ENCODE measurements at places on chromosomes 2 and 18.

GRCh38 chr2:19158896-19159295 lies 199.5 kb downstream of the OSR1 start:
- DNase-seq, result no peak

DNA sequence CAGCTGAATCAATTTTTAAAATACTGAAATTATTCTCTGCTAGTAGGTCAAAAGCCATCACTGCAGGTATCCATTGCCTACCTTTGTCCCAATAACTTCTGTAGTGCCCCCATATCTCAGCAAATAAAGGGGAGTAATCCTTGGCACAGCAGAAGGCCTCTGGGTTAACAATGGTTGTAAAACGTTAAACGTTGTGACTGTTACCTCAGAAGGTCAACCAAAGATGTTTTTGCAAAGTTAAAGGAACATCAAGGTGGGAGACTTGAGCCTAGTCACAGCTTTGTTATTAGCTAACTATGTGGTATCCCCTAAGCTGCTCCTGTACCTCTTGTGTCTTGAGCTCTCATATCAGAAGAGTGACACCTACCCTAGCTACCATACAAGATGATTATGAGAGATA lies 60.5 kb downstream of the COX7A2L start:
- no peak for DNase-seq

DNA sequence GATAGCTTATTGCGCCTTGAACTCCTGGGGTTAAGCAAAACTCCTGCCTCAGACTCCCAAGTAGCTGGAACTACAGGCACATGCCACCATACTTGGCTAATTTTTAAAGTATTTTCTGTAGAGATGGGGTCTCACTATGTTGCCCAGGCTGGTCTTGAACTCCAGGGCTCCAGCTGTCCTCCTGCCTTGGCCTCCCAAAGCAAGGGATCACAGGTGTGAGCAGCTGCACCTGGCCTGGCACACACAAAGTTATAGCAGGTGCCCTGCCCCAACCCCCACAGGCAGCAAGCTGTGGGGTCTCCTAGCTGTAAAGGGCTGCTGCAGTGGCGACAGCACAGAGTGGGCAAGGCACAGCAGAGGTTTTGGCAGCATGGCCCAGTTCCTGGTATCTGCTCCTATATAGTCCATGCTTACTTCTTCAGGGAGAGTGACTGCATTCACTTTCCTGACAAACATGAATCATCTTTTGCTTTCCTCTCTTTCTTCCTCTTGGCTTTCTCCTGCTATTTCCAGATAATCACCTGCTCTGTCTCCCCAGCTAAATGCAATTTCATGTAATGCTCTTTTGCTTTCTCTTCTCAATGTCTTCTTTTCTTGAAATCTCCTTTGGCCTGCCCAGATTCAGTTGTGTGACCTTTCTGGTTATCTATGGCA lies 27.3 kb upstream of the METAP1D start:
- DNase-seq, result no peak

DNA sequence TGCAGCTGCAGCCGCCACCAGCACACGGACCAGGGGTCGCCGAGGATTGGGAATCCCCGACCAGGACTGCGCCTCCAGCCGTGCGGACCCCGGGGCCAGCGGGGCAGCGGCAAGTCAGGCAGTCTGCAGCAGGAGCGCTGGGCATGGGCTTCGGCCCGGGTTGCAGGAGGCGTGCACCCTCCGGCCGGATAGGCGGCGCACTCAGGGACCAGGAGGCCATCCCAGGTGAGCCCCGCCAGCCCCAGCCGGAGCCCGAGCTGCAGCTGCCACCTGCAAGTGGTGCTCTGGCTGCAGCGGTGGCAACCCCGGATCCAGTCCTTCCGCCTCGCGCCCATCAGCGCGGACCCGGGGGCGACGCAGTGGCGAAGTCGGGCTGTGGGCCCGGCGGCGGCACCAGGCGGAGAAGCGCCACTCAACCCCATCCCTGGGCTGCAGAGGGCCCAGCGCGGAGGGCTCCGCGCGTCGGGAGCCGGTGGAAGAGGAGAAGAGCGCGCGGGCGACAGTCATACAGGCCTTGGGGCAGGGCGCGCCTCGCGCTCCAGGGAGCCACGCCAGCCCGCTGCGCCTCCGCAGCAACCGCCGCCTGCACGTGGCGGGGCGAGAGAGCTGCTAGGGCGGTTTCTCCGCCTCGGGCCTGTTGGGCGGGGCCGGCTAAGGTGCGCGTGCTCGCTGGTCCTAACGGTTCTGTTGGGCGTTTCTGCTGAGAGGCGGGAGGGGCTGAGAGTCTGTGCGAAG lies 73.8 kb downstream of the RPIA start:
- no peak for DNase-seq

DNA sequence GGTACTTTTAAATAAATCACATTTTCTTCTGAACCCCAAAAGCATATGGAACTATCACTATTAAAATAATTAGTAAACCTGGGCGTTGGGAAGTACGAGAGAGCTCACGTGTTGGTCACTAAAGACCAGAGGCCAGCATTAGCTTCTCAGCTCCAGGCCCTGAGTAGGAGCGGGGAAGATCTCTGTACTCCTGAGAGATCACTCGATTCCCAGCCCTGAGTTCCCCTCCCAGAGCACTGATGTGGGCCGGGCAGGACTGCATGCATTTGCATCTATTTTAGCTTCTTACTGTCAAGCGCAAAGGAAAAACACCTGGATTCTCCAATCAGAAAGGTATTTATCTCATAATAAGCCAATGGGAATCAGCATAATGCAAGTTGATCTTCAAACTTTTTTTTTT lies 6.2 kb downstream of the PXDN start:
- DNase-seq, result no peak

GRCh38 chr2:128410035-128410757 lies 91.5 kb upstream of the HS6ST1 start:
- DNase-seq, result no peak

DNA sequence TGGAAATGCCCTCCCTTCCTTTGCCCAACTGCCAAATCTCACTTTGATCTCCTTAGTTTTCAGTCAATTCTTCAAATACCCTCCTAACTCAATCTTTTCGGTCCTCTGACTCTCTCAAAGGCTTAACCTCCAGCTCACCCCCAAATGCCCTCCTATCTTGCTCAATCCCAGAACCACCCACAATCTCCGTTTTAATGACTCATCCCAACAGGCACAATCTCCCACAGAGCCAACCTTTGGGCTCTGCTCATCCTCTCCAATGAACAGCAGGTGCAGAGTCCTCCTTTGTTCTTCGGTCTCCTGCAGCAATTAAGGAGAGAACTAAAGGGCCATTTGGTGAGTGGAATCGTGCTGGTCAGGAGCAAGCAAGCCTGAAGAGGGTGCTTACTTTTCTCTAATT lies 366.1 kb upstream of the CRIM1 start:
- DNase-seq, result no peak

DNA sequence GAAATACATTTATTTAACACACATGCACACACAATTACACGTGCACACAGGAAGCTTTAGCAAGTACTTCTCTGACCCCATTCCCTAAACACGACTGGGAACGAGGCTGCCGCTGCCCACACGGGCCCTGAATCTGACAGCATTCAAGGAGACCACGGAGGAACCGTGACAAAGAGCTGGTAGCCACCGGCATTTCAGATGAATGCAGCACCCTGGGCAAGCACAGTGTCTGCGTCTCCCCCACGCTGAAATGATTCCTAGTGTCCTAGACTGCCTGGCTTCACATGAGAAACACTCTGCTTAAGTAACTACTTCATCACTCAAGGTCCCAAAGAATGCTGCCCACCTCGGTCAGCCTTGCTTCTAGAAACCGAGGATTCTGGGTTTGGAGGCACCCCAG lies 95.0 kb downstream of the HDAC4 start:
- DNase-seq, result no peak

- no peak for DNase-seq
These were observed 649.4 kb downstream of the TDRD15 start for GRCh38 chr2:21773168-21773567.

DNA sequence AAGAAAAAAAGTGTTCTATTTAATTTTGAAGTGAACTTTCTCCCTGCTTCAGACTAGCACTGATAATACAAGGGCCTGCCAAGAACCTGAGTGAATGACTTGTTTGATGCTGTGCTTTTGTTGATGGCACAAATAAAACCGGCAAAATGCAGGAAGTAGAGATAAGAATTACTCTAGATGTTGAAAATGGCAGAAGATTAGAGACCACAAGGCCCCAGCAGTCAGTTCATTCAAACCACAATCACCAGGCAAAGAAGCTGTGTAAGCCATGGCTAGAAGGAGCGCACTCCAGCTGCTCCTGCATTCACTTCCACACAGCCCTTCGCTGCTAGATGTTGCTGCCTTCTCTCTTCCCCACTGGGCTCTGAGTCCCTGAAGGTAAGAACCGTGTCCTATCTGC lies 297.1 kb downstream of the AGPS start:
- no peak for DNase-seq

- no peak for DNase-seq
These were observed 533 bp downstream of the HPCAL1 start for GRCh38 chr2:10303181-10303693.

DNA sequence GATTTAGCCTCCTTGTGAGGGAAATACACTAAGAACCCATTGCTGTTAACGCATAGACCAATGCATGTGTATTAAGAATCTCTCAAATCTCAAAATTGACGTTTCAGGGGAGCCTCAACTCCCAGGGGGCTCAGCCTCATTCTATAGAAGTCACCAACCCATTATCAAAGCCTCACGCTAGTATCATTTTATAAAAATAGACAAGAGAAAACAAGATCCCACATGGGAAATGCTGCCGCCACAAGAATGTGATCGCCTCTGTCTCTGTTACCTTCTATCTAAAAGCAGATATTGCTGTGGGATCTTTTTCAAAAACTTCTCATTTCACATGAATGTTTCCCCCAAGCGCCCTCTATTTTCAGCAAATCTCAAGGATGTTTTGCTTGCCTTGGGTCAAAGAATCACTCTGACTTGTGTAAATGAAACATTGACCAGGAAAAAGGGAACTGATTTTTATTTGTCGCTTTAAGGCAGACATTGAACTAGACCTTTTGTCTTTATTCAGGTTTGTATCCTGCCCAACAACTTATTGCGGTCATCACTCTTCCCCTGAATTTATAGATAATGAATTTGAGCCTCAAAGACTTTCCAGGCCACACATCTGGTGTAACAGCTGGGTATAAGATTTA lies 679.0 kb upstream of the ID2 start:
- no peak for DNase-seq

DNA sequence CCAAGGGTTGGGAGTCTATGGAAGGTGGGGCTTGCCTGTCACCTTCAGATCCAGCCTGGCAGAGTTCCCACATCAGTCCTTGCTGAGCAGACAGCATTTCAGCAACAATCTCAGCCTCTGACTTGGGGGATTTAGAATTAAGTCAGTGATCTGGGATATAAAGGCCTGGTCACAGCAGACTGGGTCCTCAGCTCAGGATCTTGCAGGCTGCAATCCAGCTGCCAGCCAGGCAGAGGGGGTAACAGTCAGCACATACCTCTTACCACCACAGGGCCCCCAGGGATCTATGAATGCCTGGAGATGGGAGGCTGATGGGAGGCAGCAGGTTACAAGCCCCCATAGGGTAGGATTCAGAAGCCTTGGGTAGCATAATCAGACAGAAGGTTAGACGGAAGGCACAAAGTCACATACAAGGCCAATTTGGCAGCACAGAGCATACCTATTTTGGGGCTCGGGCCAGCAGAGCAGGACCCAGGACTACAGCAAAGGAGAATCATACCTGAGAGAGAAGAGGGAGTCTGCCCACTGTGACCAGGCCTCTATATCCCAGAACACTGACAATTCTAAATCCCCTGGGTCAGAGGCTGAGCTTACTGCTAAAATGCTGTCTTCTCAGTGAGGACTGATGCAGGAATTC lies 163.5 kb downstream of the MTCL1 start:
- DNase-seq, result no peak

GRCh38 chr18:38886861-38887670 lies 1321.5 kb upstream of the CELF4 start:
- DNase-seq, result no peak

DNA sequence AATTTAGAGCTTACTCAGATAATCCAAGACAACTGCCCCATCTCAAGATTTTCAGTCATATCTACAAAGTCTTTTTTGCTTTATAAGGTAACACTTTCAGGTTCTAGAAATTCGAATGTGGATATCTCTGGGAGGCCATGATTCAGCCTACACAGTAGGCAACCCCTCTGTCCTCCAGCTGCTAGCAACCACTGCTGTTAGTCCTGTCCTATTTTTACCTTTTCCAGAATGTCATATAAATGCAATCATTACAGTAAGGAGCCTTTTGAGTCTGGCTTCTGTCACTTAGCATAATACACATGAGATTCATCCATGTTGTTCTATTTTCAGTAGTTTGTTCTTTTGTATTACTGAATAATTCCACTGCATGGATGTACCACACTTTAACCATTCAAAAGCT lies 28.5 kb upstream of the MARCHF7 start:
- no peak for DNase-seq

- DNase-seq, result no peak
These were observed 28.2 kb downstream of the DTNA start for GRCh38 chr18:34738175-34738894.
